Cardiac muscle cell (in vitro differentiated cells and primary cell): ENCODE measurements at places on chromosomes 13 and 19. TPM values are rescaled to one million over a fixed set of nuclear protein-coding genes. Genes with fewer than 3 reads are reported as not detected.

- H3K27me3 ChIP-seq: no peaks in the 10 kb centered on the region
- no peak overlapping the region for H3K4me3 ChIP-seq
- peak overlapping the region; percentile 72 for H3K27ac ChIP-seq
- H3K36me3 ChIP-seq: peaks cover 13% of the 10 kb centered on the region
- no peak for DNase-seq
Observed at GRCh38 chr19:52231154-52231910, 38.1 kb upstream of the ZNF766 start.

The GJA3 gene
- 189 and 201 TPM in 2 replicates for total RNA-seq

The TRIP10 gene
- total RNA-seq: 60.4 and 67.8 TPM in 2 replicates

The CNN1 gene
- 288 and 520 TPM in 2 replicates for total RNA-seq

DNA sequence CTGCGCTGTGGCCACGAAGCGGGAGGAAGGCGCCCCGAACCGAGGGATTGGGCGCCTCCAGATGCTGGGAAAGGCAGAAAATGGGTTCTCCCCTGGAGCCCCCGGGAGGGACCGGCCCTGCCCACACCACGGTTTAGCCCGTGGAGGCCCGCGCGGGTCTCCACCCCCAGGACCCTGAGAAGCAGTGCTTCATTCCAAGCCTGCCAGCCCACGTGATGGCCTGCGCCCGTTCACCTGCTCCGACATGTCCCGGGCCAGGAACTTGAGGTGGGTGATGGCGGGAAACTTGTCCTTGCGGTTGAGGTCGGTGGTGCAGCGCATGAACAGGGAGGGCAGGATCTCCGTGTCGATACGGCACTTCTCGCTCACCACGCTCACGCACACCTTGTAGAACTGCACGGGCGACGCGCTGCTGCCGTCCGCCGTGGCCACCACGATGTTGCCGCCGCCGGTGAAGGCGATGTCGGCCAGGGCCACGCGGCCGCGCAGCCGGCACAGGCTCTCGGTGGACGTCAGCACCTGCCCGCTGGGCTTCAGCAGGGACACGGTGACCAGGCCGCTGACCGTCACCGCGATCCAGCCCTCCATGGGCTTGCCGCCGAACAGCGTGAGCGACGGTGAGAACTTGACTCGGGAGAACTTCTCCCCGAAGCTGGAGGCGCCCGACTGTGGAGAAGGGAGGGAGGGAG lies 7.3 kb downstream of the MED16 start:
- no peaks in the 10 kb centered on the region for H3K27me3 ChIP-seq
- no peak overlapping the region for H3K27ac ChIP-seq
- H3K4me3 ChIP-seq: no peak overlapping the region
- no peak for DNase-seq
- H3K4me1 ChIP-seq: no peaks in the 10 kb centered on the region
- H3K36me3 ChIP-seq: peaks cover 9% of the 10 kb centered on the region

GRCh38 chr13:66659286-66659685 lies 570.9 kb downstream of the PCDH9 start:
- H3K36me3 ChIP-seq: no peaks in the 10 kb centered on the region
- no peak overlapping the region for H3K27ac ChIP-seq
- peaks cover 7% of the 10 kb centered on the region for H3K4me1 ChIP-seq
- no peak overlapping the region for H3K4me3 ChIP-seq

The C13orf46 gene
- 0.04 TPM in 1 of 2 replicates, not detected in the other for total RNA-seq

GRCh38 chr19:14135355-14135754 lies 1.0 kb downstream of the ASF1B start:
- H3K27me3 ChIP-seq: no peaks in the 10 kb centered on the region
- no peaks in the 10 kb centered on the region for H3K36me3 ChIP-seq
- no peak for DNase-seq
- H3K4me1 ChIP-seq: peaks cover 3% of the 10 kb centered on the region
- no peak overlapping the region for H3K27ac ChIP-seq

- no peak for DNase-seq
- H3K27me3 ChIP-seq: no peaks in the 10 kb centered on the region
- H3K36me3 ChIP-seq: peaks cover 13% of the 10 kb centered on the region
- H3K4me3 ChIP-seq: peak overlapping the region; percentile 26
Observed at GRCh38 chr19:11434703-11435056, 241 bp downstream of the ODAD3 start.

The GJB6 gene
- total RNA-seq: not detected in 2 replicates

DNA sequence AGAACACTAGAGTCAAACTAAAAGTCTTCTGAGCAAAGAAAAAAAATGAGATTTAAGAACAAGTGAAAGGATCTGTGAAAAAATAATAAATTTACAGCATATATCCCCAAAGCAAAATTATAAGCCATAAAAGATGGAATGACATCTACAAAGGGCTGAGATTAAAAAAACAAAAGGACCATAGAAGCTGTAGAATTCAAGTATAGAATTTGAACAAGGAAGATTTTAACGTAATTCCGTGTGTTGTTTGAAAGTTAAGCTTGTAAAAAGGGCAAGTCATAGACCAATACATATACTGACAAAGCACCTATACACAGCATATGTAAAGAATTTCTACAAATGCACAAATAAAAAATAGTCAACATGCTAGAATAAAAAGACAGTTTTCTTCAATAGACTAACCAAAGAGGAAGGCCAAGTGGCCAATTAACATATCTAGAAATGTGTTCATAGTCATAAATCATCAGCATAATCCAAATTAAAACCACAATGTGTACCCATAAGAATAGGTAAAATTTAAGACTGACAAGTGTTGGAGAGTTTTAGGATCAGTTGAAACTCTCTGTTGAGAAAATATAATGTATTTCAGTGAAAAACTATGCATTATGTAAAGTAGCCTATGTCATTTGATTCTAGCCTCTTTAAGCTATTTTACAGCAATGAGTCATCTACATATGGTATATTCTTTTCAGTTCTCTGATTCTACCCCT lies 674.9 kb downstream of the OLFM4 start:
- H3K27me3 ChIP-seq: no peaks in the 10 kb centered on the region
- no peaks in the 10 kb centered on the region for H3K4me1 ChIP-seq
- no peak for DNase-seq

The PRKCG gene
- 0.63 and 4.3 TPM in 2 replicates for total RNA-seq

The PRR20E gene
- not detected in 2 replicates for total RNA-seq

GRCh38 chr13:80744147-80744914 lies 403.4 kb upstream of the SPRY2 start:
- no peaks in the 10 kb centered on the region for H3K4me1 ChIP-seq
- DNase-seq: no peak
- H3K36me3 ChIP-seq: no peaks in the 10 kb centered on the region
- H3K27me3 ChIP-seq: no peaks in the 10 kb centered on the region

DNA sequence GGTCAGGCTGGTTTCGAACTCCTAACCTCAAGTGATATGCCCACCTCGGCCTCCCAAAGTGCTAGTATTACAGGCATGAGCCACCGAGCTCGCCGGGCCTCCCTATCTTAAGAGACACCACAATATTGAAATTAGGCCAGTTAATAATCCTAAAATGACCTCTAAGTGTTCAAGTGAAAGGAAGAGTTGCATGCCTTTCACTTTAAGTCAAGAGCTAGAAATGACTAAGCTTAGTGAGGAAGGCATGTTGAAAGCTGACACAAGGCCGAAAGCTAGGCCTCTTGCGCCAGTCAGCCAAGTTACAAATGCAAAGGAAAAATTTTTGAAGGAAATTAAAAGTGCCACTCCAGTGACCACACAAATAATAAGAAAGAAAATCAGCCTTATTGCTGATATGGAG lies 144.5 kb upstream of the FNDC3A start:
- no peak overlapping the region for H3K4me3 ChIP-seq
- H3K27ac ChIP-seq: no peak overlapping the region
- H3K27me3 ChIP-seq: no peaks in the 10 kb centered on the region

DNA sequence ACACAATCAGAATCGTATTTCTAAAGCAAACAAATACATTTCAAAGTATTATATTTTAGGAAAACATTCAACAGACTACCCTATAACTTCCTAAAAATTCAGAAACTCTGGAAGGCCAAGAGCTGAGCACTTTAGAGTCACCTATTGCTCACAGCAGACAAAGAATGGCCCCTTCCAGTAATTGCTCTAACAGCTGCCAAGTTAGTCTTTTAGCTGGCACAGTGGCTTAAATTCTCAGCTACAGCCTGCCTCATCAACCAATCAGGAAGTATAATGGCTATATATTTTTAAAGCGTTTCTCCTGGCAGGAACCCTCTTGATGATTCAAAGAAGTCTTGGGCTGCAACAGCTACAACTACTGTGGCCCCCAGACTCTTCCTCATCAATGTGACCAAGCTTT lies 14.9 kb upstream of the SLITRK5 start:
- no peak overlapping the region for H3K4me3 ChIP-seq
- no peak for DNase-seq
- no peaks in the 10 kb centered on the region for H3K27me3 ChIP-seq
- H3K27ac ChIP-seq: no peak overlapping the region
- H3K4me1 ChIP-seq: no peaks in the 10 kb centered on the region

- peaks cover 10% of the 10 kb centered on the region for H3K27me3 ChIP-seq
- no peaks in the 10 kb centered on the region for H3K36me3 ChIP-seq
- no peak overlapping the region for H3K27ac ChIP-seq
- H3K4me1 ChIP-seq: peaks cover 22% of the 10 kb centered on the region
Observed at GRCh38 chr13:45781553-45782326, 69.8 kb downstream of the SIAH3 start.

GRCh38 chr19:33005440-33005839 lies 33.4 kb downstream of the FAAP24 start:
- H3K27me3 ChIP-seq: no peaks in the 10 kb centered on the region
- no peak for DNase-seq
- no peak overlapping the region for H3K4me3 ChIP-seq
- no peak overlapping the region for H3K27ac ChIP-seq
- no peaks in the 10 kb centered on the region for H3K4me1 ChIP-seq

The SIGLEC12 gene
- not detected in 2 replicates for total RNA-seq

- no peaks in the 10 kb centered on the region for H3K27me3 ChIP-seq
- peaks cover 10% of the 10 kb centered on the region for H3K4me1 ChIP-seq
- DNase-seq: peak; percentile 84
- H3K27ac ChIP-seq: no peak overlapping the region
- H3K36me3 ChIP-seq: no peaks in the 10 kb centered on the region
Observed at GRCh38 chr13:40230833-40231266, 435.6 kb downstream of the FOXO1 start.

The S1PR4 gene
- not detected in 2 replicates for total RNA-seq

The BSPH1 gene
- not detected in 2 replicates for total RNA-seq

GRCh38 chr13:61036715-61037114 lies 378.9 kb downstream of the PCDH20 start:
- no peak overlapping the region for H3K4me3 ChIP-seq
- H3K27me3 ChIP-seq: no peaks in the 10 kb centered on the region

DNA sequence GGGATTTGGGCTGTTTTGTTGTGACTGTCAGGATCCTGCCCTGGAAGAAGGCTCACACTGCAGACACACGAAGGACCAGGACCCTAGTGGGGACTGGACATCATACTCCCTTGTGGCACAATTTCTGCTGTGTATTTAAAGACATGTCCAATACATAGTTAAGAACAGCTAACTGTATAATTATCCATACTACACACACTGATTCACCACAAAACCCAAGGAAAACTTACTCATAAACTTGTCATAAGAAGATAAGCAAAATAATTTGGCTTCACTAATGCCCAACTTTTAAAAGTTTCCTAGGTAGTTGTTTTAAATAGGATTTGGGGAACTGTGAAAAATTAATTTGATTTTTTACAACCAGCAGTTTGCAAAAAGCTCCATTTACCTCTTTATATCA lies 46.1 kb downstream of the LATS2 start:
- no peak overlapping the region for H3K27ac ChIP-seq
- no peaks in the 10 kb centered on the region for H3K27me3 ChIP-seq
- no peak overlapping the region for H3K4me3 ChIP-seq
- peak; percentile 34 for DNase-seq
- peaks cover 11% of the 10 kb centered on the region for H3K4me1 ChIP-seq

- H3K27ac ChIP-seq: no peak overlapping the region
- no peak overlapping the region for H3K4me3 ChIP-seq
- H3K27me3 ChIP-seq: no peaks in the 10 kb centered on the region
- no peaks in the 10 kb centered on the region for H3K4me1 ChIP-seq
Observed at GRCh38 chr13:114078461-114079451, 53.7 kb downstream of the RASA3 start.

- H3K27me3 ChIP-seq: no peaks in the 10 kb centered on the region
- H3K4me1 ChIP-seq: no peaks in the 10 kb centered on the region
- DNase-seq: no peak
- no peaks in the 10 kb centered on the region for H3K36me3 ChIP-seq
Observed at GRCh38 chr13:54934121-54934520, 1905.5 kb downstream of the OLFM4 start.

DNA sequence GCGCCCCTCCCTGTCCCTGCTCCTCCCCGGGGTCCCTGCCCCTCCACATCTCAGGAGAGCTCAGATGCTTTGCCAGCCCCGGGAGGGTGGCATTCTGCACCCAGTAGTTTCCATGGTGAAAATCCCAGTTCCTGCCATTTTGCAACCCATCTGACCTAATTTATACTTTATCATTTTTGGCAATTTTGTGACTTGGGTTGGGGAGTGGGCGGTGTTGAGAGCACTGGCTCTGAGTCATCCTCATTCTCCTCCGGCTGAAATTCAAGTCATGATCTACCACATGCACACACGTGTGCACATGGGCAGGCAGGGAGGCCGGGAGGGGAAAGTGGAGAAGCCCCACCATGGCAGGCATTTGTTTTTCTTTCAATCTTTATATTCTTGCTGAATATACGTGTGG lies 208.6 kb downstream of the URI1 start:
- no peak overlapping the region for H3K27ac ChIP-seq
- no peaks in the 10 kb centered on the region for H3K36me3 ChIP-seq
- no peak overlapping the region for H3K4me3 ChIP-seq
- no peak for DNase-seq

GRCh38 chr13:51257187-51257586 lies 35.0 kb downstream of the FAM124A start:
- H3K27ac ChIP-seq: no peak overlapping the region
- DNase-seq: no peak
- H3K36me3 ChIP-seq: no peaks in the 10 kb centered on the region
- no peak overlapping the region for H3K4me3 ChIP-seq

DNA sequence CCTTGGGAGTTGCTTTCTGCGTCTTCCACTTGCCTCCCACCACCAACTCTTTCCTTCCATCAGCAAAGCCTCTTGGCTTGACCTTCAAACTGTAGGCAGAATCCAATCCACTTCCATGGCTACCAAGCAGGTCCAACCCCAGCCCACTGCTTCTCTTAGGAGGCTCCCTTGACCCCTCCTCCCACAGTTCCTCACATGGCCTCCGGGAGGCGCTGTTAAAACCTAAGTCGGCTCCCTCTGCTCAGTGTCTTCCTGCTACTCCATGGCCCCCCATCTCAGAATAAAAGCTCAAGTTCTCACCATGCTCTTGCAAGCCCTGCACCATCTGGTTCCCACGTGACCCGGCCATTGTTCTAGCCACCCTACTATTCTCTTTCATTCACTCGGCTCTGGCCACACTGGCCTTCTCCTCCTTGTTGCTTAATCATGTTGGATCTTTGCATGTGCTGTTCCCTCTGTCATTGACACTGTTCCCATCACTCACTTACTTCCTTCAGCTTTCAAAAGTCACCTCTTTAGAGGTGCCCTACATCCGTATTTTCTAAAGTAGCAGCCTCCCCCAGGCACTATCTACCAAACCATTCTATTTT lies 7.5 kb downstream of the IZUMO2 start:
- no peak for DNase-seq
- no peak overlapping the region for H3K4me3 ChIP-seq
- H3K27me3 ChIP-seq: no peaks in the 10 kb centered on the region
- no peaks in the 10 kb centered on the region for H3K4me1 ChIP-seq
- H3K36me3 ChIP-seq: no peaks in the 10 kb centered on the region

The KRTDAP gene
- 0.60 TPM in 1 of 2 replicates, not detected in the other for total RNA-seq

The KLK3 gene
- not detected in 2 replicates for total RNA-seq

- H3K4me3 ChIP-seq: no peak overlapping the region
- H3K27me3 ChIP-seq: no peaks in the 10 kb centered on the region
- no peak overlapping the region for H3K27ac ChIP-seq
- DNase-seq: no peak
- peaks cover 19% of the 10 kb centered on the region for H3K4me1 ChIP-seq
Observed at GRCh38 chr19:50377517-50377916, 1.3 kb downstream of the NR1H2 start.

The F7 gene
- 0.83 and 1.2 TPM in 2 replicates for total RNA-seq
